H1 (cell line): ENCODE measurements at places on chromosomes 7 and 10. TPM values are rescaled to one million over a fixed set of nuclear protein-coding genes. Genes with fewer than 3 reads are reported as not detected.

ANKRD61 gene
- polyA plus RNA-seq = 0.23 and 0.24 TPM in 2 replicates

PALD1 gene
- 13.3 and 23.2 TPM in 2 replicates for polyA plus RNA-seq

TEX47 gene
- not detected in 2 replicates for polyA plus RNA-seq

PRF1 gene
- 0.06 and 0.15 TPM in 2 replicates for polyA plus RNA-seq

GRCh38 chr7:37354656-37355131 is 94.0 kb downstream of the ELMO1 start:
- no peak overlapping the region for H3K27ac ChIP-seq
- H3K4me1 ChIP-seq = peaks cover 3% of the 10 kb centered on the region; the same call in 1 of the 2 replicates
- H3K27me3 ChIP-seq = no peaks in the 10 kb centered on the region
- no peak for DNase-seq
- no peak overlapping the region for H3K4me3 ChIP-seq

DNA sequence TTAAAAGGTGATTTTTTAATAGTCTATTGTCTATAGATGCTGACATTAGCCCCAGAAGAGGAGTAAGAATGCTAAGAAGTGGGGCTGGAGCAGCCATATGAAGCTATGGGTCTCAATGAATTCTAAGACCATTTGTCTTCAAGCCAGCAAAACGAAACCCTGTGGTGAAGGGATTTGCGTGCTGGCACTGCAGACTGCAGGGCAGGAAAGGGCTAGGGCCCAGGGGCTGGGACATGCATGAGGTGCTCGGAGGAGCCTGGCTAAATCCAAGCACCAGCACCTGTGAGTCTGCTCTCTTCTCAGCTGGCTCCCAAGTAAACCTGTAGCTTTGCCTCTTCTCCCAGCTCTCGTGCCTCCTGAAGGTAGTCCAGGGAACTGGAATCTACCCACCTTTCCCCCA is 1.3 kb upstream of the NDST2 start:
- H3K4me3 ChIP-seq = no peak overlapping the region
- peaks cover 15% of the 10 kb centered on the region for H3K36me3 ChIP-seq

DNA sequence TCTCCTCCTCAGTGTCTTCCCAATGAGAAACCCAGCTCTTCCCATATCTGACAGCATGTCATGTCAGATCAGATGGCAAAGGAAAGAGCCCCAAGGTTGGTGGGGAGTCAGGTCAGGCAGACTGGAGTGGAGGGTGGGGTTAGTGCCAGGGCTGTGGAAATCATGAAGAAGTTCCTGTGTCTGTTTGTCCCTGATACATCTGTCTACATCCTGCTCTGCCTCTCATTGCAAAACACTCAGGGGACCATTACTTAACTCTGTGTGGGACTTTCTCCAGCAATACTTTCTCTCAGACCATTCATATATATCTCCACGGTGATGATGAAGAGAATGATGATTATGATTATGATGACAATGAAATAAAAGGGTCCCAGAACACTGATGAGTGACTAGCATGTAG is 3.3 kb downstream of the PRRT4 start:
- peaks cover 9% of the 10 kb centered on the region for H3K4me1 ChIP-seq
- no peak overlapping the region for H3K4me3 ChIP-seq
- no peaks in the 10 kb centered on the region for H3K36me3 ChIP-seq
- no peak for DNase-seq
- no peak overlapping the region for H3K27ac ChIP-seq

DNA sequence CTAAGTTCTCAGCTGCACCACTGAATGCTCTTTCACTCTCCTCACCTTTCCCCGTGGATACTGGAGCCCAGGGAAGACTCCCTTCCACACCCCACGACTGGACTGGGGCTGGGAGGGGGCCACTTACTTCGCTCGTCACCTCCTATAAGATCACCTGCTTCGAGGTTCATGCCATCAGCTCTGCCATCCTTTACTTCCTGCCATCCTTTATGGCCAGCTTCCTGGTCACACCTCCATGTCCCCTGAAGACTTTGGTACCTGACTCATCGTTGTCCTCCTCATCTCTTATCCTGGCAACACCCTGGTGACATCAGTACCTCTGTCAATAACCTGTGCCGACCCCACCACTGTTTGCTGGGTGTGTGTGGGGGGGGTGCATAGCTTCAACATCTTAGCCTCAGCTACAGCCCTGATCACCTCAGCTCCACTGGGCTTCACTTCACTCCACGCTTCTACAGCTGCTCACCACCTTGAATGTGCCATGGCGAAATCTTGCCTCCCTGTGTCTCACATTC is 8.7 kb upstream of the VDAC2 start:
- no peak for DNase-seq
- no peaks in the 10 kb centered on the region for H3K36me3 ChIP-seq
- no peak overlapping the region for H3K27ac ChIP-seq

- no peaks in the 10 kb centered on the region for H3K27me3 ChIP-seq
- H3K27ac ChIP-seq = no peak overlapping the region
- H3K36me3 ChIP-seq = no peaks in the 10 kb centered on the region
- no peak for DNase-seq
- H3K4me1 ChIP-seq = no peaks in the 10 kb centered on the region
Observed at GRCh38 chr10:59033622-59034021, 142.8 kb upstream of the PHYHIPL start.

DNA sequence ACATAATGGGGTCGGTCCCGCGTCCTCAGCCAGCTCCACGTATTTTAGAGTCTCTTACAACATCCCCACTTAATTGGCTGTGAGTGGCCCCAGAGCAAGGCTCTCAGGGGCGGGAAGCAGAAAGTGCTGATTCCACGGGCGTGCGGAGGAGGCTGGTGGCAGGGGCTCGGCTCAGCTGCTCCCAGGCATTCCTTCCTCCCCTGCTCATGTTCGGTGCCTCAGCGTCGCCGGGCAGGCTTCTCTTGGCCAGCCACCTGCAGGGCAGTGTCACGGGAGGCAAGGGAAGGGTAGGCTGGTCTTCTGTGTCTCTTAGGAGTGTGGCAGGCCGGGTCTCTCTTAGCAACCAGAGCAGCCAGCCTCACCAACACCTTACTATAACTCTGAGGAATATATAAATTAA is 33.8 kb downstream of the IL15RA start:
- no peak for DNase-seq
- no peaks in the 10 kb centered on the region for H3K27me3 ChIP-seq
- H3K36me3 ChIP-seq = no peaks in the 10 kb centered on the region
- no peak overlapping the region for H3K4me3 ChIP-seq
- H3K4me1 ChIP-seq = peaks cover 4% of the 10 kb centered on the region

- H3K27ac ChIP-seq = no peak overlapping the region
- H3K4me1 ChIP-seq = no peaks in the 10 kb centered on the region
- H3K36me3 ChIP-seq = no peaks in the 10 kb centered on the region
- no peaks in the 10 kb centered on the region for H3K27me3 ChIP-seq
- H3K4me3 ChIP-seq = no peak overlapping the region
- no peak for DNase-seq
Observed at GRCh38 chr10:17479015-17479615, 24.7 kb upstream of the ST8SIA6 start.

GRCh38 chr7:24545215-24545614 is 28.0 kb upstream of the PALS2 start:
- H3K4me3 ChIP-seq = no peak overlapping the region
- no peaks in the 10 kb centered on the region for H3K4me1 ChIP-seq
- no peaks in the 10 kb centered on the region for H3K36me3 ChIP-seq
- no peak overlapping the region for H3K27ac ChIP-seq
- no peak for DNase-seq

GRCh38 chr7:64872351-64873154 is 30.5 kb upstream of the ZNF273 start:
- no peak for DNase-seq
- H3K27me3 ChIP-seq = no peaks in the 10 kb centered on the region
- no peak overlapping the region for H3K27ac ChIP-seq

DNA sequence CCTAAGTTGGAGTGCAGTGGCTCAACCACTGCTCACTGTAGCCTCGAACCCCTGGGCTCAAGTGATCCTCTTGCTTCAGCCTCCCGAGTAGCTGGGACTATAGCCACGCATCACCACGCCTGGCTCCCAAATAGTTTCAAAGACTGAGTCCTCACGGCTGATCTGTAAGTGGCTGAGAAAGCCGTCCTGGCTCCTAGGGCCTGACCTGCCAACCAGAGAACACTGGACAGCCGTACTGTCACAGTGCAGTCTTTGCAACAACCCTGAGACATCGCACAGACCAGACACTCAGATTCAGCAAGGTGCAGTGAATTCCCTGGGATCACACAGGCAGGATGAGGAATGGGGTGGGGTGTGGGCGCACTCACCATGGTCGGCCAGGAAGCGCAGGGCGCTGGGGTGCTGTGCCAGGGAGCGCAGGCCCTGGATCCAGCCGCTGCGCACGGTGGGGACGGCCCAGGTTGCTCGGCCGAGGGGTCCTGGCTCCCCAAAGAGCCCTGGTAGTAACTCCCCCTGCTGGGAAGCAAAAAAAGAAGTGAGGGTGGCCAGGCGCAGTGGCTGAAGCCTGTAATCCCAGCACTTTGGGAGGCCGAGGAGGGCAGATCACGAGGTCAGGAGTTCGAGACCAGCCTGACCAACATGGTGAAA is 10.7 kb downstream of the BRAT1 start:
- no peak for DNase-seq
- H3K4me1 ChIP-seq = no peaks in the 10 kb centered on the region
- H3K36me3 ChIP-seq = peaks cover 12% of the 10 kb centered on the region; the same call in 1 of the 2 replicates
- H3K27ac ChIP-seq = no peak overlapping the region
